ENCODE measurements at places on chromosomes 7 and 10.

DNA sequence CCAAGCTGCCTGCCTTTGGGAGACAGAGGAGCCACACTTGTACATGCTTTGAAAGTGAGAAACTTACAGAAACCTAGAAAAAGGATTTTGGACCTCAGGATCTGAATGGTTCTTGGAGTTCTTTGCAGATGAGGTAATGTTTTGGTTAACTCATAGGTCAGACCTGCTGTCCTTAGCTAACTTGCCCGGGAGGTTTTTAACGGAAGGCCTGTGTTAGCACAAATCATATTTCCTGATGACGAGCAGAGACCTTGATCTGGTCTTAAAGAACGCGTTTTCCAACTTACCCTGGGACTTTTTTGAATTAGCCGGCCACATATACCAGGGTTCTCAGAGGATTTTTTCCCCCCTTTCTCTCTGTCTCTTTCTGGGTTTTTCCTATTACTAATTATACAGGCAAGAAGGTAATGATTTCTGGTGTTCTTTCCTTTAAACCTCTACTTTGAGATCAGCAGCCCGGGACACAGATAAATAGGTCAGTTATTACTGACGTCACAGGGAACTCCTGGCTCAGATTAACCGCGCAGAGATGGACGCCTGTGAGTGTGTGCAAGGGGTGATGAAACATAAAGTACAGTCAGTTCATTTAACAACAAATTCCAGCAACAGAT lies 101.7 kb upstream of the KLF6 start:
- peak; percentile 20 for DNase-seq

DNA sequence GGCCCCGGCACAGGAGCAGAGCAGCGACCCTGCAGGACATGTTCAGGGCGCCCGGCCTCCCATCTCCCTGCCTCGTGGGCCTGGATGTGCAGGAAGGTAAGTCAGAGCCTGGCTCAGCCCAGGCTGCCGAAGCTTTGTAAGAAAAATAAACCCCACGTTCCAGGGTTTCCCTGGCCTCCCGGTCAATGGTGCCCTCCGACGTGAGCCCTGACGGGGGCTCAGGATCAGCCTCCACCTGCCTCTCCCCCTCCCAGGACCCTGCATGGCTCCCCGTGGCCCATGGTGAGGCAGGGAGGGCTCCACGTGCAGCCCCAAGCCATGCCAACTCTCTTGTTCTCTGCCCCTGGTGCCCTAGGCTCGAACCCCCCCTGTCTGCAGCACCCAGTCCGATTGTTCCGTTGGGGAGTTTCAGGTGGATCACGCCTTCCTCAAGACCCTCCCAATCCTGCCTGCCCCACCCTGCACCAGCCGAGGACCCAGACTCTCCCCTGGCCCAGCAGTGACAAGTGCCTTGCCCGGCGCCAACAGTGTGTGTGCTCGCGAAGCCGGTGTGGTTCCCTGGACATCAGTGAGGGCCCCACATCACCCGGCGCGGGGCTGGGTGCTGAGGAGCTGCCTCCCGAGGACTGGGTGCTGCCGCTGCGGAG lies 73.2 kb downstream of the PDGFA start:
- no peak for DNase-seq

DNA sequence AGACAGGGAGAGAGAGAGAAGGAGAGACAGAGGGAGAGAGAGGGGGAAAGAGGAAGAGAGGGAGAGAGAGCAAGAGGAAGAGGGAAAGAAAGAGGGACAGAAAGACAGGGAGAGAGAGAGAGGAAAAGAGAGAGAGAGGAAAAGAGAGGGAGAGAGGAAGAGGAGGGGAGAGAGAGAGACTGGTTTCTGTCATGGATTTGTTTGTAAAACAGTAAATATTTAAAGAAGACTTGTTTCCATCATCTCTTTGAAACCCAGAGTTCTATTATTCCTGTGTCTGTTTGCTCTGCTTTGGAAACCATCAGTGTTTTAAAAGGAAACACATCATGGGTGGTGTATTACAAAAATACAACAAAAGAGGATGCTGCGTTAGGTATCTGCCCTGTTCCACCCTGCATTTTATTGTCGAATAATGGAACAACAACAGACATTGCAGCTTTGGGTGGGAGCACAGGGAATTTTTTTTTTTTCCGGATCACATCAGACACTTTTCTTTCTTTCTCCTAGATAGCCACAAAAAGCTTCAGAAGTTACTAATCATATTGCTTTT lies 150.7 kb upstream of the RSU1 start:
- DNase-seq: no peak

- DNase-seq: no peak
These were observed 559 bp downstream of the VWC2 start for GRCh38 chr7:49773936-49774458.

GRCh38 chr7:145928937-145929336 lies 187.7 kb upstream of the CNTNAP2 start:
- no peak for DNase-seq

DNA sequence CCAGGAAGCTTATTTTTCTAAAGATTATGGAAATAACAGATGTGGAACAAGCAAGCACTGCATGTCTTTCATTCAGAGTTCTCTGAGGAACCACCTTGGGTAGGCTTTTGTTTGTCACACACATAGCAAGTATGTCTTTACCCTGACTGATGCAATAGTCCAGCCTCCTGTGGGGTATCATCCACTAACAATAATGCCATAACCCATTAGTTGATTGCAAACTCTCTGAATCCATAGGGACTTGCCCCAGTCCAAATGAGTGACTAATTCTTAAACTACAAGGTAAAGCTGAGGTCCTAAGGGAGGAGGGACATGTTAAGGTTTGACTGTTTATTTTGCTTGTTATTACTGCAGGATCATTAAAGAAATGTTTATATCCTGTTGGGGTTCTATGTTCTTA lies 151.4 kb upstream of the PRPS1L1 start:
- DNase-seq: no peak

DNA sequence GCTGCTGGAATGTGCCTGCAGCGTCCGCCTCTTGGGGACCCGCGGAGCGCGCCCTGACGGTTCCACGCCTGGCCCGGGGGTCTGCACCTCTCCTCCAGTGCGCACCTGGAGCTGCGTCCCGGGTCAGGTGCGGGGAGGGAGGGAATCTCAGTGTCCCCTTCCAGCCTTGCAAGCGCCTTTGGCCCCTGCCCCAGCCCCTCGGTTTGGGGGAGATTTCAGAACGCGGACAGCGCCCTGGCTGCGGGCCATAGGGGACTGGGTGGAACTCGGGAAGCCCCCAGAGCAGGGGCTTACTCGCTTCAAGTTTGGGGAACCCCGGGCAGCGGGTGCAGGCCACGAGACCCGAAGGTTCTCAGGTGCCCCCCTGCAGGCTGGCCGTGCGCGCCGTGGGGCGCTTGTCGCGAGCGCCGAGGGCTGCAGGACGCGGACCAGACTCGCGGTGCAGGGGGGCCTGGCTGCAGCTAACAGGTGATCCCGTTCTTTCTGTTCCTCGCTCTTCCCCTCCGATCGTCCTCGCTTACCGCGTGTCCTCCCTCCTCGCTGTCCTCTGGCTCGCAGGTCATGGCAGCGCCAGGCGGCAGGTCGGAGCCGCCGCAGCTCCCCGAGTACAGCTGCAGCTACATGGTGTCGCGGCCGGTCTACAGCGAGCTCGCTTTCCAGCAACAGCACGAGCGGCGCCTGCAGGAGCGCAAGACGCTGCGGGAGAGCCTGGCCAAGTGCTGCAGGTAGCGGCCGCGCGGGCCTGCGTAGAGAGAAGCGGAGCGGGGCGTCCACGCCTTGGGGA lies 645 bp downstream of the SLC26A4 start:
- DNase-seq: peak; percentile 44

DNA sequence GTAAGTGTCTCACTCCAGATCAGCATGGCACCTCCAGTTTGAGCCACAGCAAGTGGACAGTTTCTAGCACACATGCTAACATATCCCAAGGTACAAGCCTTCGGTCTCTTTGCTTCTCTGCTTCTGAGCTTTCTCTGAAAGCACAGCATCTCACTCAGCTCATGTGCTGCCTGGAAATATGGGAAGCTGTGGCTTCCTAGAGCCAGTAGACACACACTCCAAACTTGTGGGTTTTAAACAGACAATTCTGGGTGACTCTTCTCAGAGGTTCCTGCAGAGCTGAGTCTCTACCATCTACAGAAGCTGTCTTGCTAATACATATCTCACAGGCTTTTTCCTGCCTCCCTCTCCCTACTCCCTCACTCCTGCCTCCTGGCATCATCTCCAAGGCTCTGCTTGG lies 23.9 kb upstream of the TMEM273 start:
- no peak for DNase-seq

GRCh38 chr7:53661645-53662217 lies 626.3 kb downstream of the POM121L12 start:
- DNase-seq: no peak

GRCh38 chr7:33114976-33115375 lies 5.8 kb upstream of the RP9 start:
- DNase-seq: no peak

DNA sequence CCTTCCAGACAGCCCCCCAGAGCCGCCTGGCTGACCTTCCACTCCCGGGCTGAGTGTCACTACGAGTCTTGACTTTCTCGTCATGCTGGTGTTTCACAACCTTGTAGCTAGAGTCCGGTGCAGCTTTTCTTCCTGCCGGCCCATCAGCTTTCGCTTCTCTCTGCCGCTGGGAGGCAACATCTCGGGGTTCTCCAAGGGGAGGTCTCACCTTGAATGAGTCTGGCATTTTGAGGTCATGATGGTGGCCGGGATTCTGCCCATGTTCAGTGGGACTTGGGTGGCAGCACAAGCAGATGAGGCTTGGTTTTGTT lies 285.2 kb downstream of the CAMK1D start:
- DNase-seq: no peak

DNA sequence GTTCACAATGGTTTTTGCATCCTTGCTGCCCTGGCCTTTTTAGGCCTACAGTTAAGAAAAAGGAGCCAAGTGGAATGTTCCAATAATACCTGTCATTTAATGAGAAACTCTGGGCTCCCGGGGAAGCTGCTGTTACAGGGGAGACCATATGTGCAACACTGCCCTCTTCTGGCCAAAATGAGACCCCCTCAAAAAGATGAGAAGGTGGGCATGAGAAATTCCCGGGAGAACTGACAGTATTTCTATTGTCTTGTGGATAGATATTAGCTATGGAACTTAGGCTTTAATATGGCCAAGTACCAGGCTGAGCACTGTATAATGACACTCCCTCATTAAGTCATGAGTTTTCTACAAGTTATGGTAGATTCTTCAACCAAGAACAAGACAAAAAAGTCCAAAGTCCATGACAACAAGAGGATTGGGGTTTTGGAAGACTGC lies 99.4 kb downstream of the CCDC3 start:
- DNase-seq: peak; percentile 77

DNA sequence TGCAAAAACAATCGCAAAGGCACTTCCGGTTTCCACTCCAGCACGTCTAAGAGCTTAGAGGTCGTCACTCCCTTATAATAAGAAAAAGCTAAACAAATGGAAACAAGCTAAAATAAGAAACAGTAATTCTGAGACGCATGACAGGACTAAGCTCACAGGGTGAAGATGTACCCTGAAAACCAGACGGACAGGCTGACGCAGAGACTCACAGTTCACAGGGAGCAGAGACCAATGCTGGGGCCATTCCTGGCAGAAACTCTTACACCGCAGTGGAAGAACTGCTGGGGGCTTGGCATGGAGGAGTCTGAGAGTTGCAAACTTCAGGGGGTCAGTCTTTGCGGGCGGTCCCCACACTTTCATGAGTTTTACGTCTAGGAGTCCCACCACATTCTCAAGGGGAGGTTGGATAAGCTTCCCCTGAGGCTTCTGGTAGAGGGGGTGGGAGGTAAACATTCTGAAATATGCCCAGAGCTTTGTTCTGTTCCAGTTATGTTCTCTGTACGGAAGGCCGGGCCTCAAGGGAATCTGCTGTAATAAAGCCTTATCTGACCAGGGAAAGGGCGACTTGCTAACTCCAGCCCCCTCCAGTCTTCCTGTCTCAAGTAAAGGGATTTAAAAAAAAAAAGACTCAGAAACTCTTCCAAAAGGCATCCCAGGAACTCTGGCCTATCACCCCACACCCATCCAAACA lies 47.8 kb downstream of the BRI3 start:
- DNase-seq: no peak

- DNase-seq: no peak
These were observed 43.8 kb downstream of the ETV1 start for GRCh38 chr7:13945670-13946069.

DNA sequence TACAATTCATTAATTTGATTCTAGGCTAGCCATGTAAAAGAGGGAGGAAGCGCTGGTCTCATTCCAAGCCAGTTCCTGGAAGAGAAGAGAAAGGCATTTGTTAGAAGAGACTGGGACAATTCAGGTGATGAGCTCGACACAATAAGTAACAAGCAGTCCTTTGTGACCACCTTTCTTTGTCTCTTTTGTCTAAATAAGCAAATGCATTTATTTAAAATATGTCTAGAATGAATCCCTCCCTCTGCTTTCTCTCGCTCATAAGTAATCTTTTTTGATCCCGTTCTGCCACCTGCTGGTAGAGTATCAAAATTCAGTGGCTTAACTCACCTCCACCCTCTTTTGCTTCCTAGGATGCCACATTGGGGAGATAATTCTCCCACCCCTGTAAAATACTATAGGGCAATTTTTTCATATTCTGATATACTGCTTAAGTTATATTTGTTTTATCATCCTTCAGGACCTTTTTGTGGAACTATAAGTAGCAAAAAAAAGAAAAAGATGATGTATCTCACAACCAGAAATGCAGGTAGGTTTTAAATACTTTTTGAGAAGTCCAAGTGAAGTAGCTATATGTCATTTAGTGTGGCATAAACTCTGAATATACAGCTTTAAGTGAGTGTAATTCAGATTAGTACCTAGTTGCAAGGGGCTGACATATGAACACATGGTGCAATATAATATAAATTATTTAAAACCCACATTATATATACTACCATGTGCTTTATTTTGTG lies 91.5 kb downstream of the GSDME start:
- peak; percentile 36 for DNase-seq

DNA sequence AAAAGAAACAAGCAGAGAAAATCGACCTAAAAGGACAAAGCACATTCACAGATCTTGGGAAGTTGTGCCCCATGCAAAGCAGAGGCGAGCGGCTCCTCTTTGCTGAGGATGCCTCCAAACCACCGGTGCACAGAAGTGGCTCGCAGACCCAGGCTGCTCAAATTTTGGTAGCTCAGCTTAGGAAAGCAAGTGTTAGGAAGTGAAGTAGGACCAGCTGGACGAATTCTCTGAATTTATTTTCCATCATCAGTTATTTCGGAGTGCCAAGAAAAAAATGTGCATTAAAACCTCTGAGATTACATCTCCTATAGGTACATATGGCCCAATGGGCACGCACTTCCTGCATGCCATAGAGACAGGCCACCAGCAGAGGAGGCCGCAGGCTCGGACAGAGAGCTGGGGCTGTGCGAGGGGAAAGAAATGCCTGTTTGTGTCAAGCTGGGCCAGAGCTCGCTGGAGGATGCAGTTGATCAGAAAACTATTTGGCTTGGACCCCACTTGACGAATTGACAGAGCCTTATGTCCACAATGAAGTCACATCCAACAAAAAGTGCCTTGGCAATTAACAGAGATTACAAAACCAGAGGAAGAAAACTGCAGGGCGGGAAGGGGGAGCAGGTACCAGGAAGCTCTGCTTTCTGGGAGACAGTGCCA lies 122.3 kb upstream of the LYZL2 start:
- DNase-seq: peak; percentile 61

All from GM10248 (cell line).